ENCODE measurements at places on chromosomes 3 and 15. TPM values are rescaled to one million over a fixed set of nuclear protein-coding genes. Genes with fewer than 3 reads are reported as not detected.

- no peaks in the 10 kb centered on the region for H3K27me3 ChIP-seq
- H3K4me1 ChIP-seq: no peaks in the 10 kb centered on the region
- no peak for DNase-seq
- no peaks in the 10 kb centered on the region for H3K36me3 ChIP-seq
- no peak overlapping the region for H3K4me3 ChIP-seq
Measured at GRCh38 chr3:173743111-173743510, 345.6 kb downstream of the NLGN1 start.

TNFAIP8L3 gene
- total RNA-seq: not detected

ERICH6 gene
- total RNA-seq: 0.62 TPM

GRCh38 chr3:156507285-156507684 is 47.6 kb downstream of the SSR3 start:
- no peak overlapping the region for H3K4me3 ChIP-seq
- no peak for DNase-seq
- H3K4me1 ChIP-seq: no peaks in the 10 kb centered on the region
- H3K27me3 ChIP-seq: no peaks in the 10 kb centered on the region
- no peak overlapping the region for H3K27ac ChIP-seq

GOLGA6A gene
- total RNA-seq: 0.32 TPM
